ENCODE measurements at places on chromosomes 16 and 17. TPM values are rescaled to one million over a fixed set of nuclear protein-coding genes. Genes with fewer than 3 reads are reported as not detected.

GRCh38 chr16:51815523-51815922, 664.5 kb upstream of the SALL1 start:
- no peak overlapping the region for H3K4me3 ChIP-seq
- DNase-seq, result no peak
- H3K27ac ChIP-seq, result no peak overlapping the region
- H3K27me3 ChIP-seq, result no peaks in the 10 kb centered on the region

DNA sequence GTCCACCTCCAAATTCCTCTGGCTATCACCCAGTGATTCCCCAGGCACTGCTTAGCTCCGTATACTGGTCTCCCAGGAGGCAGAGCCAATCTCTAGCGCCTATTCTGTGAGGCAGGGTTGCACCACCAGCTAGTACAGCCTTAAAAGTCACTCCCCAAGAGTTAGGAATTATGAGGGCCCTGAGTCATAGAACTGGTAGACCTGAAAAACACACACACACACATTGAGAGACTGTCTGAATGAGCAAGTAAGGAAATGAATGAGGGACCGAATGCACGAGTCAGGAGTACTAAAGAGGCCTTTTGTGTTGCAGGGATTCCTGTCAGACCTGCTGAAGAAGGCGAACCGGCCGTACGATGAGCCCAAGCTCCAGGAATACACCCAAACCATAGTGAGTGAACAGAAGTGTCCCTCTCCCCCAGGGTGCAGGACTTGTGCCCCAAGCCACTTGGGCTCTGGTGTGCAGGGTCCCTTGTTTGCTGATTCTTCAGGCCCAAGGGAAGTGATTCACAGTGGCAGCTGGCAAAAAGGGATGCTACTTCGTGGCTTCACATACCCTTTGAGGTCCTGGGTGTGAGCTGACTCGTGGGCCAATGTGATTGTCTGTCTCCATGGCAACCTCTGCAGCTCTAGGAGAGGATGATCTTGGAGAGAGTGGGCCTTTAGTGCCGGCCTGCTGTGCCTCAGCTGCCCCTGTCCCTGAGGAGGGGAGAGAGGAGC, 24.7 kb downstream of the CALB2 start:
- no peaks in the 10 kb centered on the region for H3K36me3 ChIP-seq
- H3K27ac ChIP-seq, result no peak overlapping the region
- no peak overlapping the region for H3K4me3 ChIP-seq

- no peak overlapping the region for H3K27ac ChIP-seq
- no peaks in the 10 kb centered on the region for H3K27me3 ChIP-seq
- peak; percentile 73 for DNase-seq
- peaks cover 2% of the 10 kb centered on the region for H3K4me1 ChIP-seq
Measured at GRCh38 chr17:39617446-39618245, 9.1 kb upstream of the PPP1R1B start.

The EXOC3L1 gene
- total RNA-seq, result 8.3 TPM

DNA sequence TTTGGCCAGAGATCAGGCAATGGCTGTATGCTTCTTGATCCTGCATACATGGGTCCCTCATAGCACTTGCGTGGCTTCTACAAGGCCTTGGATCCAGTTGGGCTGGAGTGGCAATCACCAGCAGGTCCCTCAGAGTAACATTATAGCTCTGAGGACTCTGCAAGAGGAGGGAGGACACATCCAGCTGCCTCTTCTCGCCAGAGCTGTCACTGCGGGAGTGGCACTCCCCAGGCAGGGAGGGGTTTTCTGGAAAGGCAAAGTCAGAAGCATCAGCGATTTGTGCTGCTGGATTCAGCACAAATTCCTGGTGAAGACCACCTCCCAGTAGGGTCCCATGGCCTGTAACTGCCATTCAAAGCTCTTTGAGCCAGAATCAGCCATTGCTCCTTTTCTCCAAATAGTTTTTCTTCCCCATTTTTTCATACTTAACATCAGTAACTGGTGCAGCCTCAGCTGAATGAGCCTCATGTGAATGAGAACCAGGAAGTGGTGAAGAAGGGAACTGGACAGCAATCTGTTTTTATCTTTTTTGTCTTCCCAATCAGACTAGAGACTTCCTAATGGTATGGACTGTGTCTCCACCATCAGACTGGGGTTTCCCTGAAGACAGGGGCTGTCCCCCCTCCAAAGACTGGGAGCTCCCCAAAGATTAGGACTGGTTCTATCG, 40.6 kb upstream of the HOXB13 start:
- no peak for DNase-seq
- no peaks in the 10 kb centered on the region for H3K4me1 ChIP-seq
- H3K27me3 ChIP-seq, result no peaks in the 10 kb centered on the region
- no peak overlapping the region for H3K4me3 ChIP-seq
- no peak overlapping the region for H3K27ac ChIP-seq
